HTR-8/SVneo (cell line): ENCODE measurements at places on chromosomes 2 and 18.
A peak's percentile ranks its signal among the peaks of the same experiment; 100 is the strongest.

- no peak for DNase-seq
These were observed 229.5 kb downstream of the AGAP1 start for GRCh38 chr2:235723371-235723770.

- no peak for DNase-seq
These were observed 74.8 kb upstream of the ZBTB14 start for GRCh38 chr18:5370332-5370731.

- no peak for DNase-seq
These were observed 25.5 kb downstream of the B4GALT6 start for GRCh38 chr18:31658670-31659575.

DNA sequence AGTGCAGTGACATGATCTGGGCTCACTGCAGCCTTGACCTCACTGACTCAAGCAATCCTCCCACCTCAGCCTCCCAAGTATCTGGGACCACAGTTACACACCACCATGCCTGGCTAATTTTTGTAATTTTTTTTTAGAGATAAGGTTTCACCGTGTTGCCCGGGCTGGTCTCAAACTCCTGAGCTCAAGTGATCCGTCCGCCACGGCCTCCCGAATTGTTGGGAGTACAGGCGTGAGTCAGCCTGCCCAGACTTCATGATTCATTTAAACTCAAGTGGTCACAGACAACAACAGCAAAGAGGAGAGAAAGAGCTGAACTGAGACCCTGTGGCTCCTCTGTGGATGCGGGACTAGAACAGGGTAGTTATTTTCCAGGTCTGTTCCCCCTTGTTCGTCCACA lies 83.0 kb downstream of the TSHZ1 start:
- no peak for DNase-seq

- DNase-seq = peak; percentile 49
These were observed 8.0 kb upstream of the CDK15 start for GRCh38 chr2:201798252-201798913.

GRCh38 chr2:24749069-24749691 lies 44.0 kb downstream of the PTRHD1 start:
- no peak for DNase-seq

DNA sequence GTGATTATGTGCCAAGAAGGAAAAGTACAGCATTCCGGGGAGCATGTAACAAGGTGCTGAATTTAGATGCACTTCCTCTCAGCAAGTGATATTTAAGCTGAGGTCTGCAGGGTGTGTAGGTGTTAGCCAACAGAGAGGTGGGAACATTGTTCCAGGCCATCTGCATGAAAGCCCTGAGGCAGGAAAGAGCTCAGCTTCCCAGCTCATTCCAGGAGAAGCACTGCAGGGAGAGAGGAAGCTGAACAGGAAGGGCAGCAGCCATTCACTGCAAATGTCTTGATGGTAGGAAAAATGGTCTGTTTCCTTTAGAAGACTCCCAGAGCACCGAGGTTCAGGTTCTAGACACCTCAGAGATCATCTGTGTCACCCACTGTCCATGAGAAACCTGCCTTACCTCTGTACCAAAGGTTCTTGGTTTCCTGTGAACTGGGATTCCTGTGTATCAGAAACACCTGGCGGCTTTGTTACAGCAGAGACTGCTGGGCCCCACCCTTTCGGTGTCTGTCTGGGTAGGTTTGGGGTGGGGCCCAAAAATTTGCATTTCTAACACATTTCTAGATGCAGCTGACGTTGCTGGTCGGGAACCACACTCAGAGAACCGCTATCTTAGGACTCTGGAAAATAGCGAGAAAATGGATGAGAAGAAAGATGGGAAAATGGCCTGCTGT lies 84.0 kb downstream of the RTN4 start:
- DNase-seq = no peak

GRCh38 chr2:73418343-73418742 lies 32.7 kb downstream of the ALMS1 start:
- DNase-seq = no peak

GRCh38 chr2:130190237-130190636 lies 8.0 kb downstream of the TUBA3E start:
- DNase-seq = no peak

DNA sequence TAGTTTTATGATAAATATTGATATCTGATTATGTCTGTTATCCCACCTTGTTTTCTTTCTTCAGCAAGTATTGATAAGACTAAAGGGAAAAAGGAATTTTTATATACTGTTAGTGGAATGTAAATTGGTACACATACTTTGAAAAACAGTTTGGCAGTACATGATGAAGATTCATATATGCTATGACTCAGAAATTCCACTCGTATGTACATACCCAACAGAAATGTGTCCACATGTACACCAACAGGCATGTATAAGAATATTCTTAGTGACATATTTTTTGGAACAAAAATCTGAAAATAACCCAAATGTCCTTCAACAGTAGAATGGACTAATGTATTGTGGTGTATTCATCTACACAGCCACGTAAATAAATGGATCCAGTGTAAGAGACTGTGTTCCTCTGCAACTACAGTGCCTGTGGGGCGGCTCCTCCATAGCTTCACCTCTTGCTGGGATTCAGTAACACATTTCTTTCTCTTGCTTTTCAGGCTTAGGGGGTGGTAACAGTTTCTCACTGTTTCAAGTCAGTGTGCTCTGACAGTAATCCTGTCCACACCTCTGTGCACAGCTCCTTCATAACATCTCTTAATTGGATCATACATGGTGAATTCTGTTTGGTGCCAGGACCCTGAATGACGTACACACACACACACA lies 35.5 kb upstream of the ALMS1 start:
- DNase-seq = no peak

- no peak for DNase-seq
These were observed 3.0 kb downstream of the PREB start for GRCh38 chr2:27131429-27131828.

DNA sequence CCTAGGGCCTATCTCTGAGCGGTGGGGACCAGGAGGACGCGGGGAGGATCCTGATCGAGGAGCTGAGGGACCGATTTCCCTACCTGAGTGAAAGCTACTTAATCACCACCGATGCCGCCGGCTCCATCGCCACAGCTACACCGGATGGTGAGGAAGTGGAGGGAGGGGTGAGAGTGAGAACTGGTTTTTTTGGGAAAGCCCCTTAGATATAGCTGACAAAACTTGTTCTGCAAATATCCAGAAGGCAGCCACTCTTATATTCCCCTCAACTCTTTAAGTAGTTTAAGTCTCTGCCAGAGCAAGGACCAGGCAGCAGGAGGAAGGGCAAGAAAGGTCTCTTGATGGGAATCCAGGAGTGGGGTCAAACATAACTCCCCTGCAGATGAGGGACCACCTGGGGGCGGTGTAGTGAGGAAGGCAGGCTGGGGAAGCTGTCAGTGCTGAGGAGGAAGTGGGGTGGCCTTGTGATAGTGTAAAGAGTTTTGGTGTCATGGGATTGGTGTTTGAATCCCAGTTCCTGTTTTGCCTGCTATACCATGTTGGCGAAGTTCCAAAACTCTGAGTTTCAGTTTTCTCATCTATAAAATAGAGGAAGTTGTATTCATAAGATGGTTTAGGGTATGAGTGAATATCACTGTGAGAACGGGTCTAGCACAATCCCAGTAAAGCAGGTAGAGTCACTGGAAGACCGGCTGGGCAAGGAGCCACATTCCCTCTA lies 3.4 kb downstream of the NAGK start:
- DNase-seq = no peak

DNA sequence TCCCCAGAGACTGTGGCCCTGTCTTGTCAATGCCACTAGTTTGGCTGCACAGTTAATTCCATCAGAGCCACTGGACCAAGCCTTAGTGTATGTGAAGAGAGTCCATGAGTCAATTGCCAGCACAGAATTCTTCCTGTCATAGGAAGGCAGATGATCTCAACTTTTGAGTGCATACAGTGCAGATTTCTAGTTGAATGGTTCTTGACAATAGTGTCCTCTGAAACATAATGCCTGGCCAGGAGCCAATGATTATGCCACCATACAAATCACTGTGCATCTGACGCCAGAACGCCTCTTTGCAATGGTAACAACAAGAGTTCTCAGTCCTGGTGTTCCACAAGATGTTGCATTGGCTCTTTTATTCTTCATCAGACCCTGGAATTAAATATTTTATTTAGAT lies 7.1 kb downstream of the NEUROD1 start:
- DNase-seq = no peak

GRCh38 chr2:174444761-174445160 lies 42.1 kb downstream of the GPR155 start:
- no peak for DNase-seq

DNA sequence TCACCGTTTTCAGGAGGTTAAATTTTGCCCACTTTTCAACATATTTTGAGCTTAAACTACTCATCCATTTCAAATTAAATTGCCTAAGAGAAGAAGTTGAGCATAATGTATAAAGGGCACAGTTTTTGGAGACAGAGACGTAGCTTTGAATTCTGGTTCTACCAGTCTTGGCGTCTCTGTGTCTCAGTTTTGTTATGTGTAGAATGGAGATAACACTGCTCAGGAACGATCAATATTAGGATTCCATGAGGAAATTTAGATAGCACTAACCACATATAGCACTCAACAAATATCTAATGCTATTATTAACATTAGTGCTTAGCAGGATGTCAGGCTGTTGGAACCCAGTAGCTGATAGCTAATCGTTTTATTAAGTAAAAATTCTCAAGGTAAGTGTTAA lies 40.4 kb upstream of the GATA6 start:
- DNase-seq = no peak

DNA sequence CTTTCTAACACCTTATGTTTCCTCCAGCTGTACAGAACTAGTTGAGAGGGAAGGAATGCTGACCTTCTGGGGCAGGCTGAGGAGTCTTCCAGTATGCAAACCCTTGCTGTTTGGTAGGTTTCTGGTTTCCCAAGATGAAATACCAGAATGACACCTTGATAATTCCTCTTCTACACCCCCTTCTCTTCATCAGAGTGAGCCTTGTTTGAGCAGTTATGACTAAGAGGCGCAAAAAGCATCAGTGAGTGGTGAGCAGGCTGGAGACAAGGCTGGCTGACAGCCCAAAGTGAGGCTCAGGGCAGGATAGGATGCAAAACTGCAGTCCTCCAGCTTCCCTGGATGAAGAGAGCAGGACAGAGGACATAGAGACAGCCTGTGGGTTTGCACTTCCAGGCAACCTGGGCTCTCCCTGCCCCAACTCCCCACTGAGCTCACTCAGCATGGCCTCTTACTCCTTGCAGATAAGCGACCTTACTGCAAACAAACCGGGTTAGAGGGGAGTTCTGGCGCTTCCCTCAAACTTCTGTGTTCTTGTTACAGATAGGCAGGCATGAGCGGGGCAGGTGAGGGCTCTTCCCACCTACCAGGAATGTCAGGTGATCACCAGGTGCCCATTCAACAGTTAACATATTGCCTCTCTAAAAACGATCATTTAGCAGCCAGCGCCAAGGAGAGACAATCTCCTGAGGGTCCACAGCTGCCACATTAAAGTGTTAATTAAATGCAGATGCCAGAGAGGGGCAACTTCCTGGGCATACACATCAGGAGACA lies 5.4 kb downstream of the MPPE1 start:
- DNase-seq = no peak

DNA sequence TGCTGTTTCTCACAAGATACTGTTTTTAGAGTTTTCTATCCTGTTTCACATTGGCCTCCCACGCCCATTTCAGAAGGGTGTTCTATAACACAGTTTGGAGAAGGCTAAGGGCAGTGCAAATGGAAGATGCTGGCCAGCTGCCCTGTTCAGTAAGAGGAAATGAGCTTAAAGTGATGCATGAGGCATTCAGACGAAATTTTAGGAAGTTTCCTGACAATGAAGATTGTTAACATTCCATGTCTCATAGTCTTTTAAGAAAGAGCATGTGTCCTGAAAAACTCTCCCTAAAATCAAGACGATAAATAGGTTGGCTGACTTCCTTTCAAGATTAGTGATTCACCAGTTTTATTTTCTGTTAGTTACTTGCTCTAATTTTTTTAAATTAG lies 484.2 kb upstream of the NRP2 start:
- DNase-seq = no peak

DNA sequence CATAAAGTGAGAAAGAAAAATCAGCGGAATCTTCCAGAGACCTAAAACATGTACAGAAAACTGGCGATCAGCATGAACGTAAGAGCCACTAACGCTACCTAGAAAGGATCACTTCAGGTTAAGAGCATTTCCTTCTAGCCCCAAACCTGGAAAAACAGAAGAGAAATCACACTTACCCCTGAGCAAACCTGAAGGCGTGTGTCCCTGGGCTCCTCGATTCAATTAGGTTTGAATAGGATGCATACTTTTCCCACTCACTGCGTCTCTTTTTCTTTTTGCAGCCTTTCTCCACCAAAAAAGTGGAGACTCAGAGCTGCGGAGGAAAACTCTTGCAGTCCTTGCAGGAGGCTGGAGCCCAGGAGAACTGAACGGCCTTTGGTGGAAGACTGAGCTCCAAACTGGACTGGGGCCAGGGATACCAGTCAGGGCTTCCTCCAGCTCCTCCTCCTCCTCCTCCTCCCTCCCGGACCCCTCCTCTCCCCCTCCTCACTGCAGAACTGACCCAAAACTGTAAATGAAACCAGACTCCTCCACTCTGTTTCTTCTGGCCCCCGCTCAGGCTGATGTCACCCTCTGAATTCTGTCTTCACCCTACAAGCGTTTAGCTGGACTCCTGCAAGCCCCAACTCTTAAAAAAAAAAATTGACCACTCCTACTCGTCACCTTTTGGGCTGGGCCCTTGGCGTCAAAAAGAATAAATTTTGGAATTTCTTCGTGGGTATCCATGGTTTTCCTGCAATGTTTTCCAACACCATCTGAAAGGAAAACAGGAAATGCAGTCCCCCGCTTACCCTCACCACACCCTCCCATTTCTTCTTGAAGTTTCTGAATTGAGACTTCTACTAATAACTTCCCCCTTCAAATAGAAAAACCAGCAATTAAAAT lies at the start of gene COL6A3:
Gene COL6A3, minus strand, starts transcription at position 388 of the 885 bp plus-strand sequence. CDS start 17,347 bp downstream, outside the sequence.
- no peak for DNase-seq

- no peak for DNase-seq
These were observed 19.1 kb downstream of the ZNF24 start for GRCh38 chr18:35324926-35325655.

- DNase-seq = no peak
These were observed 10.6 kb upstream of the GALNT5 start for GRCh38 chr2:157246765-157247407.

DNA sequence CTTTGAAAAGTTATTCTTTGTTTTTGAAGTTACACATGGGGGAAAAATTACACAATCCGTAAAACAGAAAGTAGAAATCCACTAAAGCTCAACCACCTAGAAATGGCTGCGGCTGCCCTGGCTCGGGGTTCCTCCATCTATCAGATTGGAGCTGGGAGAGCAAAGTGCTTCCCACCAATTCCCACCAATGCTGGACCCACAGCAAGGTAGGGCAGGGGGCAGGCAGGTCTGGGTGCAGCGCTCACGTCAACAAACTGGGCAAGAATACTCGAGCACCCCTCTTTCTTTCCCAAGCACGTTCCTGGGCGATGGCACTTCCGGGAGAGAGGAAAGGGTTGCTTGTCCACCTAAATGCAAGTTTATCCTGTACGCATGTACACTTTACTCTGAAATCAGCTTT lies 217.6 kb downstream of the NDUFA10 start:
- no peak for DNase-seq

DNA sequence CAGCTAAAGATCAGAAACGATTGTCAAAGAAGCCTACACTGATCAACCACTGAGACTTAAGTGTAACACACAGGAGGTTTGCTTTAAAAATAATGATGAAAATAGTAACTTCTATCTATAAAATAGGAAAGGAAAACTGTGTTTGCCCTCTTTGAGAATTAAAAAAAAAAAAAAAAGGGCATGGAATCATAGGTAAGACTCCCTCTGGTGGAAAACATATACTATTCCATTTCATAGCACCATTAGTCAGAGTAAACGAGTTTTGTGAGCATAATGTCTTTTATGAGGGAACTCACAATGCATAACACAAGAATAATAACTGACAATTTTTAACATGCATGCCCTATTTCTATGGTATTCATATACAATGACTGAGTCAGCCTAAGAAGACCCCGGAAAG lies 36.3 kb downstream of the SLC35F5 start:
- DNase-seq = peak; percentile 26
